ENCODE measurements at places on chromosomes 4 and X.
A peak's percentile ranks its signal among the peaks of the same experiment; 100 is the strongest.

- DNase-seq, result peak; percentile 58
These were observed 12.4 kb downstream of the SH3KBP1 start for GRCh38 chrX:19875050-19875431.

DNA sequence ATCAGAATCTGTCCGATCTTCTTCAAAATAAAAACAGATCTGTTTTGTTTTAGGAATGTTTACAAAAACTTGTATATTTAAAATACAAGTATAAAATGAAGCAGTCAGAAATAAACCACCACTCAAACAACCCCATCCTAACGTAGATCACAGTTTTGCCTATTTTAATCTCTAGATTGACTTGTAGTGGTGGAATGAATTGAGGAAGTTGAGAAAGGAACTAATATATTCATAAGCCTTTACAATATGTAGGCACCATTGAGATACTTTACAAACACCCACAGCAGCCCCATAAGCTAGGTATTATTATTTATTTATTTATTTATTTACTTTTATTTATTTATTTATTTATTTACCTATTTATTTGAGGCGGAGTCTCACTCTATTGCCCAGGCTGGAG, 52.3 kb upstream of the KLF3 start:
- no peak for DNase-seq

- DNase-seq, result no peak
These were observed 144.9 kb downstream of the STIM2 start for GRCh38 chr4:27005501-27005900.

DNA sequence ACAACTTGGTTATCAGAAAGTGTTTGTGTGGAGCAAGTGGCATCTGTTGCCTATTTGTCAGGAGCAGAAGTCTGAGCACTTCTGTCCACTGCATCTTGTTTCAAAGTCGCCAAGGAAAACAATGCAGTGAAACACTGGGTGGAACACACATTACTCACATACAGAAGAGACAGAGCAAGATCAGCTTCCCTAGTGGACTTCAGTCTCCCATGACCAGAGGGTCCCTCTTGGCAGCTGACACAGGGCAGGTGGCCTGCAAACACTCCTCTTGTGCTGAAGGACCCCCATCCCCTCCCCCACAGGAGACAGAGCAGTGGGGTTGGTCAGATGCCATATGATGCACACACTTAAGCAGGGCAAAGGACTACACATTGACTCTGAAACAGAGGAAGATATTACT, 3.6 kb upstream of the BBS12 start:
- DNase-seq, result no peak

GRCh38 chrX:132407691-132408090, 81.1 kb downstream of the MBNL3 start:
- DNase-seq, result no peak

DNA sequence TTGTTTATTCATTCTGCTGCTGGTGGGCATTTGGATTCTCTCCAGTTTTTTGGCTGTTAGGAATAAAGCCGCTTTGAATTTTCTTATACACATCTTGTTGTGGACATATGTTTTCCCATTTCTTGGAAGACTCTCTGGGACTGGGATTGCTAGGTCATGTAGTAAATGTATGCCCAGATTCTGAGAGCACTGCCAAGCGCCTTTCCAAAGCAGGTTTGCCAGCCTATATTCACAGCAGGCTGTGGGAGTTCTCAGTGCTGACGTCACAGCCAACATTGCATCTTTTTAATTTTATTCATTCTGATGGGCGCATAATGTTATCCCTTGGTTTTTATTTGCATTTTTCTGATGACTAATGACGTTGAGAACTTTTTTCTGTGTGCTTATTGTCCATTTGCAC, 24.1 kb downstream of the TMEM271 start:
- DNase-seq, result no peak

- no peak for DNase-seq
These were observed 95.6 kb upstream of the PCDH18 start for GRCh38 chr4:137627739-137628460.

DNA sequence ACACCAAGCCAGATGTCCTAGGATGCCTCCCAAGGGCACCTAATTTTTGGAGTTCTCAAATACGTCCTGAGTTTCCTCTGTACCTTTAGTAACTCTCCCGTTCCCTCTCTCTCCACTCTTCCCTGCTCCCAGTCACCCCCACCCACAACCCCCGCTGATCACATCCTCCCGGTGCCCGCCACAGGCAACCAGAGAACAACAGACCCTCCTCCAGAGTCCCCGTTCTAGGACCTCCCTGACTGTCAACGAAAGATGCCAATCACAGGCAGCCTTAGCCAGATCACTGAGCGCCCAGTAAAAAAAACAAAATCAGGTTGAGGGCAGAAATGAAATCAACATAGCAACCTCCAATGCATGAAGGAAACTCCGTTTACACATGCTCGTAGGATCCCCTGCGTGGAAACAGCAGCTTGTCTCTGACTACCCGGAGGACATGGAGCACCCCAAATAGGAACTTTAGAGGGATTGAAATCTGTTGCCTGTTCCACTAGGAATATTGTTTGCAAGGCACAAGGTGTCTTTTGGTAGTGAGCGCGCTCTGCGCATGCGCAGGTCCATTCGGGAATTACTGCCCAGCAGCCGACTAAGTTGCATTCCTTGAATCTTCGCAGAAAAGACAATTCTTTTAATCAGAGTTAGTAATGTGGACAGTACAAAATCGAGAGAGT, at the start of gene GABRB1:
TSS of gene GABRB1 (plus strand) at position 557 of the 668 bp plus-strand sequence.
- DNase-seq, result no peak

GRCh38 chr4:25403699-25404098, 26.6 kb downstream of the ANAPC4 start:
- DNase-seq, result no peak

- DNase-seq, result no peak
These were observed 10.9 kb upstream of the PPP2R3B start for GRCh38 chrX:397575-397974.

DNA sequence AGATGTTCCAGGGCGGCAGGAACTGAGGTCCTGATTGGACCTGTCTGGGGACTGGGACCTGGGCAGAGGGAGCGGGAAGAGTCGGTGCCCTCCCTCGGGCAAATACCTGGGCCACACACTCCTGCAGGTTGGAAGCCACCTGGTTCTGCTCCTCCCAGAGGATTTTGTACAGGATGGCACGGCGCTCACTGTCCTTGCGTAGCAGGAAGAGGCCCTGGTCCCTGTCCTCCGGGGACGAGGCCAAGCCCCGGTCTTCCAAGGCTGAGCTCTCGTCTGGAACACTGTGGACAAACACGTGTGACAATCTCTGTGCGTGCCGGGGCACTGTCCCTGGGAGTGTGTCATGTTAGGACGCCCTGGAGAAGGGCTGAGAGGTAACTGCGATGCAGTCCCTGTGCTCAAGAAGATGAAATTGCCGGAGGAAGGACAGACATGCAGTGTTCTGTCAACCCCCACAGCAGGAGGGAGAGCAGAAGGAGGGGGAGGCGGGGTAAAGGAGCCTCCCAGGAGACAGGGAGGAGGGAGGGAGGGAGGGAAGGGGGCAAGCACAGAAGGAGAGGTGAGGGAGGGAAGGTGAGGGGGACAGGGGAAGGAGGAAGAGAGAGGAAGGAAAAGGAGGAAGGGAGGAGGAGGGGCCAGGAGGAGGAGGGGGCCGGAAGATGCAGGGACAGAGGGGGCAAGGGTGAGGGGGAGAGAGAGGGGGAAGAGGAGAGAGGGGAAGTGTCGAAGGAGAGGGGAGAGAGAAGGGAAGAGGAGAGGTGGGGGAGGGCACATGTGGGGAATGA, 29.0 kb downstream of the PDHA1 start:
- DNase-seq, result peak; percentile 14
